Retinal pigment epithelial cell (primary cell): ENCODE measurements at places on chromosomes 16 and 17.

- no peak for DNase-seq
Observed at GRCh38 chr17:82042649-82043048, 5.2 kb upstream of the DCXR start.

DNA sequence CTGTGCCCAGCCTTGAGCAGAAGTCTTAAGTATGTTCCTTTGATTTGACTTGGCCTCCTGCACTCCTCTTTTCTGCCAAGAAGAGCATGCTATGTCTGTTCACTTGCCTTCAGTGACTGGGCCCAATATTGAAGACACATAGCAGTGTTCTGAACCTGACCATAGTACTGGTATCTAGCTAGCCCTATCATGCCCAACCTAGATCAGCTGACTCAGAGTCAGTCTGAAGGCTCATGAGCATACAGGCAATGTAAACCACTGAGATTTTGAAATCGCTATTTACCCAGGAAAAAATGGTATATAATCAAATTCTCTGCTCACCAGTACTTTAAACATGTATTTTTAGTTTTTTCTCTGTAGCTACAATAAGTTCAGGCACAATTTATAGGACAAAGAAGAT is 129.4 kb downstream of the TANC2 start:
- DNase-seq, result no peak

DNA sequence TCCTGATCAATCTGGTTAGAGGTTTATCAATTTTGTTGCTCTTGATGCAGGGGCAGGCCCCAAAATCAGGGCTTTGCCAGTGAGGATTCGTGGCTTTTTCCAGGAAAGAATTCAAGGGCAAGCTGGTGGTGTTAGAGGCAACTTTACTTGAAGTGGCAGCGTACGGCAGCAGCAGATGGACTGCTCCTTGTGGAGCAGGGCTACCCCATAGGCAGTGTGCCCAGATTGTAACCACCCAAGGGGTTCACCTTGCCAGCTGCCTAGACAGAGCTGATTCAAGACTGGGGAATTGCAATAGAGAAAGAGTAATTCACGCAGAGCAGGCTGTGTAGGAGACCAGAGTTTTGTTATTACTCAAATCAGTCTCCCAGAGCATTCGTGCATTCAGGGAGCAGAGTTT is 16.7 kb downstream of the DRC7 start:
- DNase-seq, result no peak

DNA sequence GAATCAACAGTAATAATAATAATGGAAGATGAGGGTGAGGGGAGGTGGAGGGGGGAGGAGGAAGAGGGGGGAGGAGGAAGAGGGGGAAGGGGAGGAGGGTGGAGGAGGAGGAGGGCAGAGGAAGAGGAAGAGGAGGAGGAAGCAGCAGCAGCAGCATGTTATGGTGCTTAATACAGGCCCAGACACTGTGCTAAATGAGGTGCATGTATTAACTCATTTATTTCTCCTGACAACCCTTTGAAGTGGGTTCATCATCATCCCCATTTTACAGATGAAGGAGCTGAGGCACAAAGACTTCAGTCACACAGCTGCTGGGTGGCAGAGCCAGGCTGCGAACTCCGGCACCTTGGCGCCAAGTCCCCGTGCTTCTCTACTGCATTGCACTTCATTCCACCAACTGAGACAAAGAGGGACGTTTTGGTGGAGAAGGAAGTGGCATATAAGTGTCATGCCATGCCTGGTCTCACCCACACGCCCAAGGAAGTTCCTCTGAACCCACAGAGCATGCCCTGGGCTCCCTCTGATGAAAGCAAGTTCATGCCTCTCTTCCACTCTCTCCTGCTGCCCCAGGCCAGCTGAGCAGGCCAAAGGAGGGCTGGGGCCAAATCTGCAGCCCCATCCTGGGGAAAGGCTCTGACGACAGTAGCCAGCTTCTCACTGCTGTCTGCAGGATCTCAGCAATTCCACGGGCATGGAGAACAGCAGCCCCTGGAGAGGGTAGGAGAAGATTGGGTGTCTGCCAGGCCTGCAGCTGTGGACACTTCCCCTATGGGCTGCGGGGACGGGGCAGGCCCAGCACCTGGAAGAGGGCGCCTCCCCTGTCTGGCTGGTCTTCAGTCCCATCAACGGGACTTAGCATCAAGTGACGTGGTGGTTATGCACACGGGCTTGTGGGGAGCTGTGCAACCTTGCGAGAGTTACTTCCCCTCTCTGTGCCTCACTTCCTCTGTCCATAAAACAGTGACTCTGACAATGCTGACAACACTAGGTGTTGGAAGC is 21.8 kb downstream of the XYLT1 start:
- no peak for DNase-seq

GRCh38 chr16:85202051-85202601 is 89.9 kb upstream of the CIBAR2 start:
- no peak for DNase-seq

DNA sequence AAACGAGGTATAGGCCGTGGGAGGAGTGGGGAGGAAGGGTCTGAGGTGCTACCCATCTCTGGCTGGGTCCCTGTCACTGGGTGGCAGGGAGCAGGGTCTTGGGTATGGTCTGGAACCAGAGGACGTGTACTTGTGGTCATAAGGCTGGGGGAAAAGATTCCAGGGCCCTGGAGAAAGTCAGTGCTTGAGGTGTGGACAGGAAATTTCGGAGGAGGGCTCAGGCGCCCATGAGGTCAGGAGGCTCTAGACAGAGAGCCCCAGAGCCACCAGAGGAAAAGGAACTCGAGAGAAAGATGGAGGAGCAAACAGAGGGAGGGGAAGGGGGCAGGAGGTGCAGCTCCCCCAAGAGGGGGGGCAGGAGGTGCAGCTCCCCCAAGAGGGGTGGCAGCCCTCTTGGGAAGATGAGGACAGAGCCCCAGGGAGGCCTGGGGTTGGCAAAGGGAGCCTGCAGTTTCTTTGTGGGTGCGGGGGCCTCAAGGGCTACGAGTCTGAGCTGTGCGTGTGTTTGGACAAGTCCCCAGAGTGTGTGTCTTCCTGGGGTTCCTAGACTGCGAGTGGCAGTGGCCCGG is 683 bp upstream of the SLC7A6 start:
- DNase-seq, result no peak

- no peak for DNase-seq
Observed at GRCh38 chr16:27879601-27880247, 183.8 kb downstream of the GSG1L start.

DNA sequence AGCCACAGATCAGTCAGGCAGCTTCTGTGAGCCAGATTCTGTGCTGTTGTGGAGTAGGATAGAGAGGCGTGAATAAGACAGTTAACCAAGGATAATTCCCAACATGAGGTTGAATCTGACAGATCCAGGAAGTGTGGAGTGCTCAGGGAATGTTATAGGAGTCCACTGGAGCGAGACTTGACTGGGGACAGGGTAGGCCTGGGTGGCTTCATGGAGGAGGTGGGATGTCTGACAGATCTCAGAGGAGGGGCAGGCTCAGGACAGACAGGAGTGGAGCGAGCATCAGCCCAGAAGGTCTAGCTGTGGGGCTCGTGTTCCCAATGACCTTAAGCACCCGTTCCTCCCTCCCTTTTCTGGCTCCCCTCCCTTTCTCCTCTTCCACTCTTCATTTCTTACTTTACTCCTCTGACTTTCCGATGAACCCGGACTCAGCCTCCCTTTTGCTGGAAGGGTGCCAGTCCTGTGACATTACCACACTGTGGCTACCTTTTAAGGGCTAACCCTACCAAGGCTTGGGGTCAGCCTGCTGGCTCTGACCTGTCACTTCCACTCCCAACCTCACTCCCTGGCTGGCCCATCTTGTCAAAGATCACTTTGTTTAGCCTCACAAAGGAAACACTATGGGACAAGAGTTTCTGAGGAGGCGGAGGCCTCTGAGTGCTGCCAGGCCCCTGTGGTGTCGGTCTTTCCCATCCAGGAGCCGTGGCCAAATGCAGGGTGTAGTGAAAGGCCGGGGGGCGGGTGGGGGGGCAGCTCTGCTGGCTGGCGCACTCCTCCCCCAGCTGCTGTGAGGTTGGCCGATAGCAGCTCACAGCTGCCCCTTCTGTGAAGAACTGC is 28.5 kb upstream of the EFCAB13 start:
- no peak for DNase-seq

DNA sequence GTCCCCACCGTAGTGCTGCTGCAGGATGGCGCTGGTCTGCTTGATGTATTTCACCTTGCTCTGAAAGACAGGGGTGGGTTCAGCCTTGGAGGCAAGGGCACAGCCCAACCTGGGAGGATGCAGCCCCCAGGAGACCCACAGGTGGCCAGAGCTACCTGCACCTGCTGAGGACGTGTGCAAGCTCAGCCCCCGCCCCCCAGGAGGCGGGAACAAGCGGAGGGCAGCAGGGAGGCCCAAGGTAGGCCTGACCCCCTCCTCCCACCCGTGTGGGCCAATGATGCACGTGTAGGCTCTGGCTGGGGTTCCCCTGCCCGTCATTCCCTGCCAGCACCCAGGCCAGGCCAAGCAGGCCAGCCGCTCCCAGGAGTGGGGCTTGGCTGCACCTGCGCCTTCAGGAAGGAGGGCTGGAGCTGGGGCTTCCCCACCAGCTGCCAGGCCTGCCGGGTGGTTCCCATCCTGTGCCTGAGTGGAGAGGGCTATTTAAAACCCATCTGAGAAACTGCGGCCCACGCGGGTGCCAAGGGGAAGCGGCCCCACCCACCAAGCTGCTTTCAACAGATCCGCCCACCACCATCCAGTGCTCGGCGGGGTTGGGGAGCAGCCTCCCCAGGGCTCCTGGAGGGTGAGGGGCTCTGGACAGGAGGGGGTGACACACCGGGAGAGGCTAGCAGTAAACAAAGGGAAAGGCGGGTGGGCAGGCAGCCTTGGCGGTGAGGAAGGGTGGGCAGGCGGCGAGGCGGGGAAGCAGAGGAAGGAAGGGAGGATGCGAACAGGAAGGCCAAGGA is 3.8 kb downstream of the NTHL1 start:
- no peak for DNase-seq

DNA sequence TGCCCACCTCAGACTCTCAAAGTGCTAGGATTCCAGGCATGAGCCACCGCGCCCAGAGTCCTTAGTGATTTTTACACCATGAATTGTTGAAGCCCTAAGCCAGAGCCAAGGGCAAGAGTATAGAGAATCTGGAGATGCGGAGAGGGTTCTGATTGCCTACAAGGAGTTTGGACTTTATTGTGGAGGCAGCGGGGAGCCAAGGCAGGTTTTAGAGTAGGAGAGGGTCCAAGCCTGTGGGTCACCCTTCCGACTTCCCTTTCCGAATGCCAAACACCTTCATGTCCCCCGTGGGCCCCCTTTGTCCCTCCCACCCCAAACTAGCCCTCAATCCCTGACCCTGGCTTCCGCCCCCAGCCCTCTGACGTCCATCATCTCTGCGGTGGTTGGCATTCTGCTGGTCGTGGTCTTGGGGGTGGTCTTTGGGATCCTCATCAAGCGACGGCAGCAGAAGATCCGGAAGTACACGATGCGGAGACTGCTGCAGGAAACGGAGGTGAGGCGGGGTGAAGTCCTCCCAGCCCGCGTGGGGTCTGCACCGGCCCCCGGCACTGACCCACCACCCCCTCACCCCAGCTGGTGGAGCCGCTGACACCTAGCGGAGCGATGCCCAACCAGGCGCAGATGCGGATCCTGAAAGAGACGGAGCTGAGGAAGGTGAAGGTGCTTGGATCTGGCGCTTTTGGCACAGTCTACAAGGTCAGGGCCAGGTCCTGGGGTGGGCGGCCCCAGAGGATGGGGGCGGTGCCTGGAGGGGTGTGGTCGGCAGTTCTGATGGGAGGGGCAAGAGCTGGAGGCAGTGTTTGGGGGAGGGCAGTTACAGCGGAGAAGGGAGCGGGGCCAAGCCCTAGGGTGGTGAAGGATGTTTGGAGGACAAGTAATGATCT is 7.1 kb downstream of the MIEN1 start:
- no peak for DNase-seq

DNA sequence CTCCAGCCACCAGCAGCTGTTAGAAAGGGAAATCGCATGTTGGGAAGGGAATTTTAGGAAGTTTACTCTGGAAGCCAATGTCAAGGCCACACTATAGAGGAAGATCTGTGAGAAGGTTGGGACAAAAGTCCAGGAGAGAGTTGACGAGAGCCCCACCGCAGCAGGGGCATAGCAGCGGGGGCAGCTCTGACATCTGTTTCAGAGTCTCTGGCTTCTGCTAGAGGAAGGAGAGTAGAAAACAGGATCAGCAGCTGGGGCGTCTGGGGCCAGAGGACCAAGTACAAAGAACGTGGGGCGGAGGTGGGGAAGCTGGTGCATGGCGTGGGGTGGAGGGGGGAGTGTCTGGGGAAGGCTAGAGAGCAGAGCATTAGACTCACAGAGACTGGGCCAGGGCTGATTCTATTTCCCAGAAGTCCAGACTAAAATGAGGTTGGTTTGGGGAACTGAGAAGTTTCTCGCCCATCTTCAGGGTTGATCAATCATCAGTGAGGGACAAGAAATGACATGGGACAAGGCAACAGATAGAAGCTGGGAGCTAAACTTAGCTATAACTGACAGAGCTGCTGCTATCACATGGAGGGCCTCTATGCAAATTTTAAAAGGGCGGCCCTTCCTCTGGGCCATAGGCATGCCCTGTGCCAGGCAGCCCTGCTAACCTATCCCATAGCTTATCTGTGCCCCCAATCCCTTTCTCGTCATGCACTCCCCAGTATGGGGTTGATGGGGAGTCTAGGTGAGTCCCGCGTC is 1.2 kb downstream of the RABEP2 start:
- no peak for DNase-seq

- DNase-seq, result no peak
Observed at GRCh38 chr17:78588258-78589030, 11.2 kb upstream of the DNAH17 start.

DNA sequence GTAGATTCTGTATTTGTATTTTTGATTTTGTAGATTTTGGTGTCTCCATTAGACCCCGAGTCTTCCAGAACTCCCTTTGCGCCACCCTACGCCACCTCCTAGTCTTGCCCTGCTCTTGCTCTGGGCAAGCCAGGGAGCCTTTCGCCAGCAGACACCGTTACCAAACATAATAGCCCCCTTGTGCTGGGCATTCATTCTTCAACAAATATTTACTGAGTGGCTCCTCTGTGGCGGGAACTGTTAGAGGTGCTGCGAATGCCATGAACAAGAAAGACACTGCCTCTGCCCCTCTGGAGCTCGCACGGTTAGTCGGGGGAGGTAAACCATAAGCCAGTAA is 841 bp upstream of the GPT2 start:
- no peak for DNase-seq

DNA sequence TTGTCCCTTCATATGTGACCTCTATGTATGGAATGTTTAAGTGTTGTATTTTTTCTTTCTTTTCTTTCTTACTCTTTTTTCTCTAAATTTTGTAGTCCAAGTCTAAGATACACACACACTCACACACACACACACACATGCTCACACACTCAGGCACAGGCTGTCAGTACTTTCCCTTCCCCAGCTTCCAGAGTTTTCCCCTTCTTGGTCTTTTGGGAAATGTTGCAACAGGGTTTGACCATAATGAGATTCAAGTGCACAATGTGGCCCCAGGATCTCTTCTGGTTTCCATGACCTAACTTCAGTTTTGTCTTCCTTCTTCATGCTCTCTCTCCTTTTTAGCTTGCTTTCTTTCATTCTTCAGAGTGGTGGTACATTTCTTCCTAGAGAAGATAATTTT is 289.8 kb upstream of the FOXF1 start:
- DNase-seq, result no peak

DNA sequence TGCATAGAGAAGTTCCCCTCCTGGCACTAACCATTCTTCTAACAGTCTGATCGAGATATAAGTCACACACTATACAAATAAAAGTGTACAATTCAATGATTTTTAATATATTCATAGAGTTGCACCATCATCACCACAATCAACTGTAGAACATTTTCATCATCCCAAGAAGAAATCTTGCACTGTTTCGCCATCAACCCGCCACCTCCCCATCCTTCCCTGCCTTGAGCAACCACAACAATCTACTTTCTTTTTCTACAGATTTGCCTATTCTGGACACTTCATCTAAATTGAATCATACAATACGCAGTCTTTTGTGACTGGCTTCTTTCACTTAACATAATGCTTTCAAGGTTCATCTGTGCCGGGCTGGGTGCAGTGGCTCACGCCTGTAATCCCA is 33.0 kb upstream of the GUCY2D start:
- no peak for DNase-seq
